ENCODE measurements at places on chromosomes 1 and 21. TPM values are rescaled to one million over a fixed set of nuclear protein-coding genes. Genes with fewer than 3 reads are reported as not detected.
A peak's percentile ranks its signal among the peaks of the same experiment; 100 is the strongest.

DNA sequence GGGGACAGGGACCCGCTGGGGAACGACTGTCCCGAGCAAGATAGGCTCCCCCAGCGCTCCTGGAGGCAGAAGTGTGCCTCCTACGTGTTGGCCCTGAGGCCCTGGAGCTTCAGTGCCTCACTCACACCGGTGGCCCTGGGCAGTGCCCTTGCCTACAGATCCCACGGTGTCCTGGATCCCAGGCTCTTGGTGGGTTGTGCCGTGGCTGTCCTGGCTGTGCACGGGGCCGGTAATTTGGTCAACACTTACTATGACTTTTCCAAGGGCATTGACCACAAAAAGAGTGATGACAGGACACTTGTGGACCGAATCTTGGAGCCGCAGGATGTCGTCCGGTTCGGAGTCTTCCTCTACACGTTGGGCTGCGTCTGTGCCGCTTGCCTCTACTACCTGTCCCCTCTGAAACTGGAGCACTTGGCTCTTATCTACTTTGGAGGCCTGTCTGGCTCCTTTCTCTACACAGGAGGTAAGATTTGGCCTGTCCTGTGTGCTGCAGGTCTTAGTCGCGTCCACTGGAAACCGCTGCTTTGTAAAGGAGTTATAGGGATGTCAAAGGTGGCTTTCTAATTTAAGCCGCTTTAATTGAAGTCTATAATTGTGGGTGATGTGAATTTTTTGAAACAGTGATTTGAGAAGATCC is 717 bp downstream of the UBIAD1 start:
- DNase-seq = no peak

- no peak for DNase-seq
Observed at GRCh38 chr1:228717081-228717480, 18.2 kb upstream of the RHOU start.

DNA sequence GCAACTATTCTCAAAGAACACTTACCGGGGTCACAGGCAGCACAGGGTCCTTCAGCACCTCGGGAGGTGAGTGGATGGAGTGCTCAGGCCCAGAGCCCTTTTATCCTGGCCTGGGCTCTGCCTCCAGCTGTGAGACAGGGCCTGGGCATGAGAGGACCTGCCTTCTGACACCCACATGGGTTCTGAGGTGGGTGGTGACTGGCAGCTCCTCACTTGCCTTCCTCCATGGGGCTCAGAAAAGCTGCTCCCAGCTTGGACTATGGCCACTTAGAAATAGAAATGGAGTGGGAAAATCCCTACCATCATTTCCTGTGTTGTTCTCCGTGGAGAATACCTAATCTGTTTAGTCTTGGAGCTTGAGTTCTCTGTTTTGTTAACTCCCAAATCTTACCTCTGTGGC is at the start of gene LCE1C:
Gene LCE1C (minus strand): TSS at position 76 of the 400 bp plus-strand sequence. CDS start 1,173 bp downstream, outside the sequence.
- no peak for DNase-seq

ELF3 gene
- 0.31 TPM for total RNA-seq

NEK7 gene
- 24.6 TPM for total RNA-seq

GRCh38 chr1:204331275-204331674 is 28.5 kb downstream of the PLEKHA6 start:
- no peak for DNase-seq

GRCh38 chr1:26705788-26706311 is 10.0 kb downstream of the ARID1A start:
- DNase-seq = no peak

- no peak for DNase-seq
Observed at GRCh38 chr1:30694280-30695175, 28.9 kb downstream of the MATN1 start.

- DNase-seq = no peak
Observed at GRCh38 chr1:86875722-86876121, 38.2 kb downstream of the SELENOF start.

GLUL gene
- total RNA-seq = 264 TPM

SYDE2 gene
- 2.3 TPM for total RNA-seq

DNA sequence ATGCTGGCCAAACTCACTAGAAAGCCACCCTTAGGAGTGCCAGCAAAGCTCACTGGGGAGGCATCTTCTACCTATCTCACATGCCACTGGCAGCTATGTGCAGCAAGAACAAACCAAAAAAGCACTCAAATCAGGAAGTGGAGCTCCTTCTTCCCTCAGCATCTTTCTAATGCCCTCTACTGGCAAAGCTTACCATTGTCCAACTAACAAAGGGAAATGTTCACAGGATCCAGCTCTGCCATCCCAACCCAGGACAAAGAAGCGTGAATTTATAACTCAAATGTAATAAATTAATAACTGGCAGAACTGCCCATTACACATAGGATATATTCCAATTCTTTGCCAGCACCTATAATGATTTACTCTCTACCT is 38.9 kb downstream of the LEPR start:
- DNase-seq = no peak

- DNase-seq = no peak
Observed at GRCh38 chr1:17162941-17163340, 42.0 kb upstream of the PADI1 start.

DNA sequence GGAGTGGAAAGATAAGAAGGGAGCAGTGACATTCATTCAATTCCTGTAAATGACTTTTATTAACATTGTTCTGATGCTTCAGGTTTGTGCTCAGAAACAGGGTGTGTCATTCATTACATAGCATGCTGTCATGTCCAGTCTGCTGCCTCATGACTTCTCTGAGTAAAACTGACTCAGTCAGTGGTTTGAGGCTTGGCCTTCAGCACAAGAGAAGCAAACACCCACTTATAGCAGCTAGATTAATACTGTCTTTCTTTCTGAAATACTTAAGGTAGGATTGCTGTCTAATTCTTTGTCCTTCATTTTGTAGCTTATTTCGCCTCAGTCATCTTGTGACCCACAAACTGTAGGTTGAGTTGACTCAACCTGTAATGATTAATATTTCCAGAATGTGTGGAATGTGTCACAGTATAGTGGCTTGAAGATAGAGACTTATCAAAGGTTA is 32.9 kb downstream of the RASAL2 start:
- no peak for DNase-seq

DNA sequence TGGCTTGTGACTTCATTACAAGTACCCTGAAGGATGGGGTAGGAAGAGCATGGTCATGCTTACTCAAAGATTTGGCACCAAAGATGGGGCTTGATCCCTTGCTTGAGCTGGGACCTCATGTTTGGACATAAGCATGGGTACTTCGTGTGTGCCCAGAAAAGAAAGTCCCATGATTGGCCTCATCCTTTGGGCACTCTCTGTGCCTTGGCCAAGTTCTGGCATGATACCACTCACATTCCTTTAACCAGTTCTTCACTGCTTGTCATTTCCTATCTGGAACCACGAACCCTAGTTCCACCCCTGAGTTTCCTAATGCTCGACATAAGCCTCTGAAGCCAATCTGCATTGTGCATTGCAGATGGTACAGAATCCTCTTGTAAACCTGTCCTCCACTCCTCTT is 107.0 kb downstream of the NAV1 start:
- DNase-seq = no peak

DNA sequence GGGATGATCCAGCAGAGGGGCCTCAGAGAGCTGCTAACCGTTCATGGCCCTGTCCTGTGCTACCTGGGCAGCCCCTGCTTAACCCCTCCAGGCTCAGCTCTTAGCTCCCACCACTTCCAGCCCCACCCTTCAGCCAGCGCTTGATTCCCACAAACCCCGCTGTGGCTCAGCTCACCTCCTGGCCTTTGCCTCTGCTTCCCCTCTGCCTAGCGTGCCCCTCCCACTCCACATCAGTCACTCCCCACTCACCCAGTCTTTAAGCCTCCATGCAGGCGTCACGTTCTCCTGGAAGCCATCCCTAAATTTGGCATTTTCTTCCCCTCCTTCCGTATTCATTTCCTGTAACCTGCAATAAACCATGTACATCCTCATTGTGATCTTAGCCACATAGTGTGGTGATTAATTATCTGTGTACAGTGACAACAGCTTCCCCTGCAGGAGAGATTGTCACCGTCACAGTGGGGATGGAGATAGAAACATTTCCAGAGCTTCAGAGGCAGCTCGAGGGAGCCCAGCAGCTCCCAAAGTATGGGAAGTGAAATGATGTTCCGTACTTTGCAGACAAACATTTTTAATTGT is 65.5 kb downstream of the EPHB2 start:
- no peak for DNase-seq

- no peak for DNase-seq
Observed at GRCh38 chr1:7317888-7318287, 453.2 kb upstream of the VAMP3 start.

NUDT4B gene
- 16.4 TPM for total RNA-seq

DNA sequence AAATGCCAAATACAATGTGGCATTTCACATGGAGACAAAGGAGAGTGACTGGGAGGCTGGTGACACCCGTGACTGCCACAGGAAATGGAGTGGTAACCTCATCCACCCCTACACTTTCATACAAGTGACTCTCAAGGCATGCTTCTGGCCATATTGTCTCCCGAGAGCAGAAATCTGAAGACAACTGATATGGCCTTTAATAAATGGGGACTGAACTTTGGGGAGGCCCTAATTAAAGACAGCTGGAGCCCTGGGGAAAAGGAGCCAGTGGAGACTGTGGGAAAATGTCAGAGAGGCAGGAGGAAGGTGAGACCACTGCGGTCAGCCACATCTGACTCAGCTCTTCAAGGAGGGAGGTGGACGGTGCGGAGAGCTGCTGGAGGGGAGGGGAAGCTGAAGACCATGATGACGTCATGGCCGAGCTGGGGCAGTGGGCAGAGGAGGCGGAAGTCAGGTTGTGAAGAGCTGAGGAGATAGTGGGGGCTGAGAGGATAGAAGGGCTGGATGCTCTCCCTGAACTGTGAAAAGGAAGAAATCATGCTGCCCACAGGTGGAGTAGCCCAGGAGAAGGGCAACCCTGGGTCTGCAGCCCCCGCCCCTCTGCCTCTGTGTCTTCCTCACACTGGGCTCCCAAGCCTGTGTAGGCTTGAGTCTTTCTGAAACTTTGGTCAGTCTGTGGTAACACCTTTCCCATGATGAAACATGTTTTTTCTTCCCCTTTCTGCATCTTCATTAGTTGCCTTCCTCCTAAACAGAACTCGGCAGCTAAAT is 14.0 kb upstream of the NCF2 start:
- no peak for DNase-seq

GRCh38 chr1:218755128-218755527 is 410.0 kb downstream of the TGFB2 start:
- DNase-seq = no peak

DNA sequence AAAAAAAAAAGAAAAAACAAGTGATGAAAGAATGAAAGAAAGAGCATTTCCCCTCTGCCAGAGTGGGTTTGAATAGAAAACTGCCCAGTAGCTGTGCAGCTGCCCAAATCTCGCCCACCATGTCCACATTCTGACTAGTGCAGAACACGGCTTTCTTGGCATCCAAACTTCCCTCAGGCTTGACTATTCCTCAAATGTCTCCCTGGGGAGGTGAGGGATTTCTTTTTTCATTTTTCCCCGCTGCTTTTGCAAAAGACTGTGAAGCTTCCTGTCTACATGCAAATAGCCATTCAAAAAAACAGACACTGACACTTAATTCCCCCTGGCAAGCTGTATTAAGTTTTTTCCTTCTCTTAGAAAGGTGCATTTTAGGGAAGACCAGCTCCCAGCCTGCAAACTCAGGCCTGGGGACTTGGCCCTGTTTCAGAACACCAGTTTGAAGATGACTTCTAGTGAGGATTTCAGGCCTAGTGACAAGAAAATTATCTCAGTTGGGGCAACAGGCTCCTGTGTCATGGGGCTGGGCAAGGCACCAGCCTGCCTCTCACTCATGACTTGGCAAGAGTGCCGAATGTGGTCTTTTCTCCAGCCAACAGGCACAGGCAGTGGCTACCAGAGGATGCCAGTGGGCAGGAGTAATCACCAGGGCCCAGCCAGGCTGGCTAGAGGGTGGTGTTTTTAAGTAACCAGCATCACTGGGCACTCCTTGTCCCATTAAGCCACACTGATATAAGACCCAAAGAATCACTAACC is 178.1 kb upstream of the NFIA start:
- peak; percentile 42 for DNase-seq

NR1I3 gene
- 0.47 TPM for total RNA-seq

DNA sequence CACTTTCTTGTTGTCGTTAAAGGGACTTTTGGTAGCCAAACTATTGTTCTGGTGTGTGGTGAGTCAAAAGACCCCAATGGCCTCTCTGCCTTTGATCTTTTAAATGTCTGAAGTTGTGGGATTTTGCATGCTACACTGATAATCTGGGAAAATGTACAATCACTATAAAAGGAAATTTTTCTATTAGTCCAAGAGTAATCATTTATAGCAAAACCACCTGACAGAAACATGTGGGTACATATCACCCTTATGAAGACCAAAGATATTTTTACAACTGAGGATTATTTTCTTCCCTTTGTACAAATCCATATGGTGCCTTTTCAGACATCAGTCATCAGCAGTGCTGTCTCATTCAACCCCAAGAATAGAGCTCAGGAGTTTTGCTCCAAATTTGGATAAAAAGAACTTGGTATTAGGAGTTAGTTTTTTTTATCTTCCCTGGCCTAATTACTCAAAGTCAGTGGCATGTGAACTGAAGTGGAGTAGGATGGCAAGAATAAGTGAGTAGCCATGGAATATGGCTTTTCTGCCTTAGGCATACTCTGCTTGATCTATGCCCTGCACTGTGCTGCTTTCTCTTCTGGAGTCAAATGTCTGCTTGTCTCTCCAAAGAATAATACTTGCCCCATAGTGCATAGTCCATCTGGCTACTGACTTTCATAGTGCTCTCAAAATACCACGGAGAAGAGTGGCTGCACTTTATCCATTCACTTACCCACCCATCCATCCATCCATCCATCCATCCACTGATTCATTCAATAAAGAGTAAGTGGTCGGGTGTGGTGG is 13.5 kb downstream of the GREM2 start:
- no peak for DNase-seq

DNA sequence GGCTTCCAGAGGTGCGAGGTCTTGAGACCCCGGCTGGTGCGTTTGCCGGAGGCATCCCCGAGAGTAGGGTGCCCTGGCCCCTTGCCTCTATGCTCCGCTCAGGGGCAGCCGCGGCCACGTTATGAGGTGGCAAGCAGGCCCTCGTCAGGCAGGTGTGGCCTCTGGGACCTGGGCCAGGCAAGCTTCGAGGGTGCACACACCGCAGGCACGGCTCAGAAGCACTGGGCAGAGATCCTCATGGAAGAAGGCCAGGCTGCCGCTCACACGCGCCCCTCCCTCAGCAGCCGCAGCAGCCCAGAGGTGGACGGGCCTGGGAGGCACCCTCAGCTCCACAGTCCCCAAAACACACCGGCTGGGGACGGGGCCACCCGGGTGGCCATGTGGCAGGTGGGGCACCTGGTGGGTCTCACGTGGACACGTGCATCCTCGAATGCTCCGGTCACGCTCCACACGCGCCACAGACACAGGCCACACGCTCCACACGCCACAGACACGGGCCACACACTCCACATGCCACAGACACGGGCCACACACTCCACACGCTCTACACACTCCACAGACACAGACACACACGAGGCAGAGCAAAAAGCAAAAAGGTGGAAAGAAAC is 6.5 kb downstream of the SDF4 start:
- DNase-seq = no peak

FMOD gene
- 1.1 TPM for total RNA-seq

- DNase-seq = no peak
Observed at GRCh38 chr1:229363723-229364122, 20.9 kb upstream of the CCSAP start.

GRCh38 chr1:34358636-34359035 is 181.9 kb downstream of the C1orf94 start:
- no peak for DNase-seq

TLR5 gene
- total RNA-seq = 1.7 TPM

TENT5C gene
- total RNA-seq = 4.7 TPM

C1orf115 gene
- total RNA-seq = 31.0 TPM

GRCh38 chr1:192061556-192061955 is 96.7 kb upstream of the RGS18 start:
- DNase-seq = no peak

KRTAP12-2 gene
- total RNA-seq = not detected

CD84 gene
- 2.2 TPM for total RNA-seq
